ENCODE measurements at places on chromosomes 4 and X.
A peak's percentile ranks its signal among the peaks of the same experiment; 100 is the strongest.

GRCh38 chr4:25297528-25298242 is 14.9 kb upstream of the ZCCHC4 start:
- no peak for DNase-seq

GRCh38 chrX:23332101-23332887 is 2.4 kb upstream of the PTCHD1 start:
- DNase-seq, result no peak

GRCh38 chrX:112094729-112095128 is 12.2 kb upstream of the TRPC5 start:
- no peak for DNase-seq

DNA sequence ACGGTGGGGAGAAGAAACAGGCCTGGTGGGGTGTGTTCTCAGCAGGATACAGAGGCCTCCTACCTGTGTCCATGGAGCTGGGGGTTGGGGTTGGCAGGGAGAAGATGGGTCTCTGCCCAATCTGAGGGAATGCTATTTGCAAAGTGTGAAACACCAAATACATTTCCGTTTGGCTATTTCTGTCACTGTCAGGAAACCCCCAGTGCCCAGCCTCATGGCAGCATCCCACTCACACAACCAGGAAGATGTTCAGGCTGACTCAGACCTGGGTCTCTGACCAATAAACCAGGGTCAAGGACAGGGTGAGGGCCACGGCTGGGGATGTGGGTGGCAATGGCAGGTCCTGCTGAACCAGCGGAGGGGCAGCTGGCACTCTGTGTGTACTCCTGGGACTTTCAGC is 41.3 kb downstream of the BCOR start:
- DNase-seq, result no peak

DNA sequence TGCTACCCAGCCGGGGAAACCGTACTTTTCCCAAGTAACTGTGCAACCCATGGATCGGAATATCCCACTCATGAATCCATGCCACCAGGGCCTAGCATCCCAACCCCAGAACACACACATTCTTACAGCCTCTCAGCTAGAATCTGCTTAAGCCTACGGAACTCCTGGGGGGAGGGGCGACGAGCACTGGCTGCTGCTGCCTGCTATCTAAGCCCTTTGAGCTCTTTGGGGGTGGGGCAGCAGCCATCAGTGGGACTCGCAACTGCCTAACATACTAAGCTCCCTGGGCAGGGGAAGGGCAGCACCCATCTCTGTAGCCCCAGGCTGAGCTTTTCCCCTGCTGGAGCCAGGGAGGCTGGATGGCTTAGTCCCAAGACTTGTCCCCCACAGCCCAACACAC is 28.6 kb downstream of the NUDT10 start:
- no peak for DNase-seq

GRCh38 chr4:142236268-142236667 is 599.9 kb downstream of the IL15 start:
- peak; percentile 20 for DNase-seq

DNA sequence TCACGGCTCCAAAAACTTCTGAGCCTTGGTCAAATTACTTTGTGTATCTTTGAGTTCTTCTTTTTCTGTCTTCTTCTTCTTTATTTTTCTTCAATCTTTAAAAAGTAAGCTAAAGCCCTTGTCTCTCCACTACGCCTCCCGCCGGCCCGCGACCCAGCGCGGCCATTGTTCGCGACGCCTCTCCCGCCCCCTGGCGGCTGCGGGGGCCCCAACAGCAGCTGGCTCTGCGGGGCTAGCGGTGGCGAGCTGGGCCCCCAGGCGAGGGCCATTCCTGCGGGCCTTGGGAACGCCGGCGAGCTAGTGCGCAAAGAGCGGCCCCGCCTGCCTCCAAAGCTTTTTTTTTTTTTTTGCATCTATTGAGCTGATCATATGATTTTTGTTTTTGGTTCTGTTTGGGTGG is 119.1 kb downstream of the TGIF2LX start:
- no peak for DNase-seq
